Vagina (tissue), 2 donors: ENCODE measurements at places on chromosomes 6 and 20.

- DNase-seq = no peak
Measured at GRCh38 chr6:111920578-111920977, 47.3 kb upstream of the FYN start.

DNA sequence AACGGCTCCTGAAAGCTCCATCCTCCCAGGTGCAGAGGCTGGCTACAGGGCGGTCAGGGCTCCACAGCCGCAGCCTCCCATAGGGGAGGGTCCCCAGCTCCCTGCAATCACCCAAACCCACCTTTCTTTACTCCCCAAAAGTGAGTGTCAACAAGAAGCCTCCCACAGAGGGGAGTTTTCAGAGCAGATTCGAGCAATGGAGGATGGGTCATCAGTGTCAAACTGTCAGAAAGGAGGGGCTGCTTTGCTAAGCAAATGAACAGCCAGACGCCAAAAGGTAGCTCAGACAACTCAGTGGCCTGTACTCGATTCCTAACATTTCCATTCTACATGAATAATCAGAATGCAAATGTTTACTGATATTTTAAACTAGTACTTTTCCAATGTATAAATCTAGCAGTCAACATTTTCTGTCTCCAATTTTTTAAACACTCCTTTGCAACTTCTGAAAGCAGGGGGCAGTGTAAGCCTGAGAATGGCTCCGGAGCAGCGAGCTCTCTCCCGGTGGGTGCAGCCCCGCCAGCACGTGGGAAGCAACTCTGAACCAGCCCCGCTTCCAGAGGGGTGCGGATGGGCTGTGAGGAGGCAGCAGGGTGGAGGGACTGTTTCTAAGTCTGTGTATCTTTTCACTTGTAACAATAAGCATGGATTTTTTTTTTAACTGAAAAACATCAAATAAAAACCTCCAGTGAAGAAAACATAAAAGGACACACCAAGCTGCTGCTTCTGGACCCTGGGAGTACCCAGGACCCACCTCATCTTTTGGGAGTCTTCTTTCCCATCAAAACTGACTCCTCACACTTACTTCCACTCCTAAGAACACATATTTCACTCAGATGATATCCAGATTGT lies 54.9 kb downstream of the TAF4 start:
- no peak for DNase-seq

- DNase-seq = no peak
Measured at GRCh38 chr20:1323830-1324597, 4.9 kb downstream of the SDCBP2 start.

GRCh38 chr6:16700202-16700915 lies 60.9 kb downstream of the ATXN1 start:
- no peak for DNase-seq

- no peak for DNase-seq
Measured at GRCh38 chr20:49765846-49766541, 46.6 kb upstream of the SLC9A8 start.

DNA sequence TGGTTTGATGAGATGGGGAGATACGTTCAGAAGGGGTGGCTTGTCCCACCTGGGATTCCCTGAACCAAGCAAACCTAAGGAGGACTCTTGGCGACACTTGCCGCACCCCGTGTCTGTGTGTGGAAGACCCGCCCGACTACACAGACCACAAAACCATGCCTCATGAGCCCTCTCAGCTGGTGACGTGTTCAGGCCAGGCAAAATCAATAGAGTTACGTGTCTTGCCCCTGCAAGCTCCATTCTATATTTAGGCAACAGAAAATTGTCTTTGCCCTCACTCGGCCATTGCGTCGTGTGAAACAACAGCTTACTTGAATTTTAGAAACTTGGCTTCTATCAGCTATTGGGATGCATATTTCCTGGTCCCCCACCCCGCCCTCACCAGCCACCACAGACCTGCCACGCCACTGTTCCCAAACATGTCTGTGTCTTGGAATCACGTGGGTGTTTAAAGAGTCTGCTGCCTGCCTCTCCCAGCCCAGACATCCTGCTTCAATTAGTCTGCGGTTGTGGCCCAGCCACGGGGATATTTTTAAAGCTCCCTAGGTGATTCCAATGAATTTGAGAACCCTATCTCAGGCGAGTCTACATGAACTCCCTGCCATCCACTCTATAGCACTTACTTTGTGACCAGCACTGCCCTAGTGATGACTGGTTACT lies 279.2 kb upstream of the EXOC2 start:
- no peak for DNase-seq

GRCh38 chr6:167401525-167402194 lies 76.8 kb downstream of the TTLL2 start:
- peak; percentile 83 for DNase-seq

GRCh38 chr20:56748476-56749377 lies 119.6 kb downstream of the TFAP2C start:
- no peak for DNase-seq

DNA sequence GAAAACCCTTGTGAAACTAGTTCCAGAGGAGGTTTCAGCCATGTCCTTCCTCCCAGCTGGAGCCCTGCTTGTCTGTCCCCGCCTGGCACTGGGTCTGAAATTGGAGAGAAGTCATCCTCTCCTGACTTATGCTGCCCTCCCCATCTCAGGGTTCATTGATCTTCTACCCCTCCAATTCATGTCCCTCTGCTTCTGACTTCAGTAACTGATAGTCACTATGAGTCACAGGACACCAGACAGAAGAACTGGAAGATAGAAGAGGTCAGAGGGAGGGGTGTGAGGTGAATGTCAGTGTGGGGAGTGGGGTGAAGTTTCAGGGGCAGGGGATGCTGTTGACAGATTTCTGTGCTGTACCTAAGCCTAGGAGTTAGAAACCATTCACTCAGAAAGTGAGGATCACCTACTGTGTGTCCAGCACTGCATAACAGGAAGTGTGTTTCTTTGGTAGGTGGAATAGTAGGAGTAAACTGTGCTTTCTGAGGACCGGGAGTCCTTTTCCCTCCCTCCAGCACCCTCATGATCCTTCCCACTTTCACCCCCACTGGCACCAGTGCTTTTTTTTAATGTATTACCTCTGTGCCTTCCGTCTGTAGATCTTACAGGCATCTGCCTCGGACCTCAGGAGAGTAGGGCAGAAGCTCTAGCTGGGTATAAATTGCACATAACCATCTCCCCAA lies 627 bp upstream of the RPP21 start:
- DNase-seq = no peak
